ENCODE measurements at places on chromosomes 3 and 15.

DNA sequence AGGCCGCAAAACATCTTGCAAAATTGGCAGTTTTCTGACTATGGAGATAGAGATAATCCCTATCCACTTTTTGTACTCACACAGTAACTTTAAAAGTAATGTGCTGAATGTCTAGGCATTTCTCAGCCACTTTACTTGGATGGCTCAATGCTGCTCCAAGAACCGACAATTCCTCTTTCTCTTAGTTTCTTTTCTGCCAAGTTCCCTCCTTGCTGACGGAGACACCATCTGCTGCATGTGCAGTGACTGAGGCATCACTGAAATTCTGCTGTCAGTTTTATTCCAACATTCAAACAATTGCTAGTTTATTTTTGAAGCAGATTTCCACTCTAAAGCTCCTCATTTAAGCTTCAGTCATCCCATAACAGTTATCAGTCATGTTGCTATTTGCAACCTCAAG is 116.0 kb upstream of the RBMS3 start:
- no peak for DNase-seq

- DNase-seq: no peak
These were observed 9.1 kb downstream of the TEX264 start for GRCh38 chr3:51680196-51680595.

DNA sequence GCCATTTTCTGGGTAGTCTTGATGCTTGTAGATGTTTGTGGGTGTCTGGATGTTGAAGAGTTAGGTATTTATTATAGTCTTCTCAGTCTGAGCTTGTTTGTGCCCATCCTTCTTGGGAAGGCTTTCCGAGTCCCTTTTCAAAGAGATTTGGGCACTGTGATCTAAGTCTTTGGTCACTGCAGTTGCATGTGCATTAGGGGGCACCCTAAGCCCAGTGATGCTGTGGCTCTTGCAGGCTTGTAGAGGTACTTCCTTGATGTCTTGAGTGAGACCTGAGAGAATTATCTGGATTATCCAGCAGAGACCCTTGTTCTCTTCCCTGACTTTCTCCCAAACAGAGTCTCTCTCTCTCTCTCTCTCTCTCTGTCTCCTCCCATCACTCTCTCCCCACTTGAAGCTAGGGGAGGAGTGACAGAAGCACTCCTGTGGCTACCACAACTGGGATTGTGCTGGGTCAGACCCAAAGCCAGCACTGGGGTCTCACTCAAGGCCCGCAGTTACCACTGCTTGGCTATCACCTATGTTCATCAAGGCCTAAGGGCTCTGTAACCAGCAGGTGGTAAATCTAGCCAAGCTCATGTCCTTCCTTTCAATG is 68.5 kb downstream of the TMCO5A start:
- DNase-seq: peak; percentile 43

DNA sequence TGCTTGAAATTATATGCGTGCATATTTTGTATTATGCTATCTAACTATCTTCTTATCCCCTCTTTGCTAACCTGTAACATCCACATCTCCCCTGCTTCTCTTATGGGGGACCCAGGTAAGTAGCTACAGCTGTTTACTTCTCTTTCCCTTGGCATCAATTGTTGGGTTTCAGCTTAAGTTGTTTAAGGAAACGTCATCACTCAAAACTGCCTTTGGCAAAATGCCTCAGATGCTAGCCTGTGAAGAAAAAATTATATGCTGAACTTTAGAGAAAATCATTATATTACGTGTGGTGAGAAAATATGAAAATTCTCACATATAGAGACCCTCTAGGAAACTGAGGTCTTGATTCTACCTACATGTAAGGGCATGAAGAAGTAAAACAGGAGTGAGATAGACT is 447.0 kb upstream of the NECTIN3 start:
- DNase-seq: no peak

- DNase-seq: no peak
These were observed 13.9 kb downstream of the ELL3 start for GRCh38 chr15:43762824-43763223.

DNA sequence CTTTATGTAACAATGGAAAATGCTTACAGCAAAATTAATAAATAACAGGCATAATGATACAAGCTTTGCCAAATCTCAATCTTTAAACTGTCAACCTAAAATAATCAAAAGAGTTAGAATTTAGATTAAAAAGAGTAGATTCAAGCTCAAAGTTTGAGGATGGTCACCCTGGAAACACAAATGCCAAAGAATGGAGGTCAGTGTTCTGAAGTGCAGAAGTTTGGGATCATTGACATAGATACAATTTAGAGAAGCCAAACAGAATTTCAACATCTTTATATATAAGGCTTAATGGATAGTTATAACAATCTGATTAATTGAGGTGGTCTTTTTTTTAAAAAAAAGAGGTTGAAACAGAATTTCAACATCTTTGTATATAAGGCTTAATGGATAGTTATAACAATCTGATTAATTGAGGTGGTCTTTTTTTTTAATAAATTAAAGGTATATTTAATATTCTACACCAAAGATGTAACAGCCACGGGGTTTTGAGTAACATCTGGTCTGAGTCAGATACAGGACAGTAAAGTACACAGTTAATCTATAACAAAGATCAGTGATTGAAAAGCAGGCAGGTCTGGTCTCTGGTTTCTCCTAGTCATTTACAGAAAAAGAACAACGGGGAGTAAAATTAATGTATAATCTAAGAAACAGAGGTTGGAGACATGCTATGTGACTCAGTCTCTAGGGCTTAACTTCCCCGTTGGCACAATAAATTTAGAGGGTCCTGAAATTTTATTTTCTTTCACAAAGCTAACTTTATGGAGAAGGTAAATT is 490.7 kb downstream of the GBE1 start:
- no peak for DNase-seq

DNA sequence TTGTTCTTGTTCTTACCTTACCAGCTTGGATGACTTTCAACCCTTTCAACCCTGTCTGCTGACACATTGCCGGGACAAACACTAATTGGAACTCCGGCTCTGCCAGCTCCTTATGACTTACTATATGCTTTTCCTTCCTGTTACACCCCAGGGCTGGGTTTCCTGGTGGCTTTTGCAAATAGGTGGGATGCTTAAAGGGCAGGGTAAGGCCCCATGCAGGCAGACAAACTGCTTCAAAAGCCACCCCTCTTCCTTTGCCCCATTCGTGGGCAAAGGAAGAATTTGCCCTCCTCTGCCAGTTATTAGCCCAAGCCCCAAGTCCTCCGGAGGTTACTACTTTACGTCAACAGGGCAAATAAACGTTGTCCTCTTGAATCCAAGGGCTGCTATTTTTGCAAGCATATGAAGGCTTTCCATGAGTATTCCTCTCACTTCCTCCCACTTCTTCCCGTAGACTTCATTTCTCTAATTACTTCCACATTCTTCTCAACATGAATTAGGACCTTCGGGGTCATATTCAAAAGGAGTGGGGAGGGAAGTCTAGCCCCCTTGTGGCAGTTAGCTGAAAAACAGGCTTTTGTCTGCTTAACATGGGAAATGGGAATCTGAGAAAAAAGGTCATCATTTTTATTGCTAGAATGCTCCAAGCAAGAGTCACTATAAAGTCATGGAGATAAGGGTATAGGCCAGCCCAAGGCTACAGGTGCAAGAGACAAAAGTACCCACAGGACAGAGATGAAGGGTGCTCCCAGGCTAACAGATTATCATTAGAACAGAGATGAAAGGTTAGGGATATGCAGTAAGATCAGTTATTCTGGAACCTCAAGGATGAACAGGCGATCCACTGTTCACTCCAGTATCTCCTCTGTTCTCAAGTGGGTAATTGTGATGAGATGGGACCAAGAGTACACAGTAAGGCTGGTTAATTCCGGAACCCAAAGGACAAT is 56.3 kb upstream of the FSTL1 start:
- DNase-seq: peak; percentile 40

DNA sequence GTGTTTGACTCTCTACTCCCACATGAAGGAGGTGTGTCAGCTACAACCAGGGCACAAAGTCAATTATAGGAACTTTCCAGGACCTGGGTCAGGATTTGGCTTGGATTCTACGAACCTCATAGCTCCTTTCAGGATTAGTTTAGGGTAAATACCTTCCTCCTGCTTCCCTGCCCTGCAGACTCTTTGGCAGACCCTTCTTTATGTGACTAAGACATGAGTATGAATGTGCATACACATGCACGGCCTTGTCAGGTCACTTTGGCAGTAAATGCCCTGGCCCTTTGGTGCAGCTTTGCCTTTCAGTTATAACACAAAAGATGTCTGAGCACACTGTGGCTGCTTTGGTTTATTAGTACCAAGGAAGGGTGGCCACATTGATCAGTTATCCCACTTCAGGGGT is 68.9 kb downstream of the GHSR start:
- no peak for DNase-seq

- no peak for DNase-seq
These were observed 59.8 kb upstream of the INSYN1 start for GRCh38 chr15:73812806-73813465.

- no peak for DNase-seq
These were observed 123.5 kb downstream of the UNC13C start for GRCh38 chr15:54101664-54102270.

DNA sequence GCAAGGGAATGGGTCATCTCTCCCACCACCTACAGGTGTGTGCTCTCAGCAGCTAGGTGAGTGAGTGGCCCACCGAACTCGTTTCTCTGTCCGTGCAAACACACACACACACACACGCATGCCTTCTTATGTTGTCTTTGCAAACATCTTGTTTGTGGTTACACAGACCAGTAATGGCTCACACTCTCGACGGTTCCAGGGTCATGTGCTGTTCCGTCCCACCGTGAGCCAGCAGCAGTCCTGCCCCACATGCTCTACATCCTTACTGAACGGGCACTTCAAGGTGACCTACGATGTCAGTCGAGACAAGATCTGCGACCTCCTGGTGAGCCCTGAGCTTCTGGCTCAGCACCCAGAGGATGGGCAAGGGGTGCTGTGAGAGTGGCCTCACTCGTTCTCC is 4.3 kb downstream of the ITIH1 start:
- no peak for DNase-seq

DNA sequence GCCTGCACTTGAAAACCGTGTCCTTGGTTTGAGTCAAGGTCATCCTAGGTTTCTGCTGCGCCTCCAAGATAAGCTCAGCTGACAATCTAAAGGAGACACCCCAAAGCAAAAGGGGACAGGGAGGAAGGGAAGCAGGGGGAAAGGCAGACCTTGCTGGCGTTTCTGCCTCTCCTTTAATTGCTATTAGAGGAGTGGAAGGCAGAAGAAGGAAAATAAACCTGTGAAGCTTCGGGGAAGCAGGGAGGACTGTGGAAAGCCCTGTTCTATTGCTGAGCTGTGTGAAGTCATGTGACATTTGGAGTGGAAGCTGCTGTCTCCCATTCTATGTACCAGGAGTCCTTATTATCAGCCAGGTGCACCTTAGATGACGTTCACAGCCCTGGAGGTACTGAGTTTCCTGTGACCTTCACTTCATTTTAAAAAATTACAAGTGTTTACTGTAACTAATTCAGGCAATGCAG is 21.5 kb upstream of the CHD2 start:
- no peak for DNase-seq

DNA sequence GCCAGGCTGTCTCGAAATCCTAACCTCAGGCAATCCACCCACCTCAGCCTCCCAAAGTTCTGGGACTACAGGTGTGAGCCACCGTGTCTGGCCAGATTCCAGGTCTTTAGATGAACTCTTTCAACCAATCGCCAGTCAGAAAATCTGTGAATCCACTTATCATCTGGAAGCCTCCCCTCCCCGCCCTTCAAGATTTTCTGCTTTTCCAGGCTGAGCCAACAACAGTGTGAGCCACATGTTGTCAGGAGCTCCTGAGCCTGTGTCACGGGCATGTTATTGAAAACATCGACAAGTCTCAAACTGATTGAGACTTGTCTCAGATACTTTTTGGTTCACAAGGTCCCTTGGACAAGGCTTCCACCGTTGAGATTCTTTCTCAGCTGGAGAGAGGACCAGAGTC is 52.0 kb upstream of the TRPM1 start:
- DNase-seq: no peak

DNA sequence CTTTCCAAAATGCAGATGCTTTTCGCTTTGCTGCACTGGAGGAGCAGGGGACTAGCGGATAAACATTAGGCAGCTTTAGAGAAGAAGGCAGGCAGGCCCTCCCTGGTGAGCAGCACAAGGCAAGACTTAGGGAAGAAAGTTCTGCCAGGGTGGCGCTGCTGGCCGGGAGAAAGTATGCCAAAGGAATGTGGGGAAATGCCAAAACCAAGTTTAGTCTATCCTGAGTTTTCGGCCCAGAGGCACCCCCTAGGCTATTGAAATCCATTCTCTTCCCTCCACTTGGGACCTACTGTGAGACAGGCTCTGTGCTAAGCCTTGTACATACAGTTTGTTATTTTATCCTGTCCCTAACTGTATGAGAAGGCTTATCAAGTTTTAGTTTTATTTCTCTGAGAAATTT is 9.2 kb downstream of the SHC4 start:
- DNase-seq: no peak

- DNase-seq: no peak
These were observed 23.4 kb downstream of the EMC4 start for GRCh38 chr15:34248190-34248589.

DNA sequence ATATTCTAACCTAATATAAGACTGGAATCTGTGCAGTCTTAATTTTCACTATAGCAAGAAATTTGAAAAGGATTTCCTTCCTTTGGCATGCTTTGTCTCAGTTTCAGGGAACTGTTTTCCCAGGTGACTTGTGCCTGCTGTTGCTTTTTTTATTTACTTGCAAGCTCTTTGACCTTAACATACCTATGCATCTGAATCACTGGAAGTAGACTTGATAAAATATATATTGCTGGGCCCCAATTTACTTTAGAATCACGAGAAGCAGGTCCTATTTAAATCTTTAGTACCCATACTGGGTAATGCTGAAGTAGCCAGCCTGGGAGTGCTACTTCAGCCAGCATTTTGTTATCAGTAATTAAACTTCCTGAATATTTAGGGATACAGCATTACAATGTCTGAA is 257.9 kb upstream of the ALCAM start:
- DNase-seq: no peak

GRCh38 chr3:127745656-127746399 is 73.1 kb downstream of the ABTB1 start:
- no peak for DNase-seq

DNA sequence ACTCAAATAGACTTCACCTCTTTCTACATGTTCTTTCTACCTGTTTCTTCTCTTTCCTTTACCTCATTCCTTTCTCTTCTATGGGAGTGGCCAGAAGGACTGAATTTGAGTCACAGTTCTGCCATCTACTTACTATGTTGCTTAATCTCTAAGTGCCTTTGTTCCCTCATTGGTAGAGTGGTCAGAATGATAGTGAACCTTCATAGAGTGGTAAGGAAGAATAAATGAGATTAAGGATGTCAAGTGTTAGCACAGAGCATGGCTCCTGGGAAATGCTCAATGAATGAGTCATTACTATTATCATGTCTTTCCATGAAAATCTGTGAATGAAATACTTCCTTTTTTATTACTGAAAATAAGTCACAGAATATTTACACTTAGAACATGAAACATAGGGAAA is 17.5 kb downstream of the TMEM207 start:
- DNase-seq: no peak

Data from RPMI8226 (cell line).